ENCODE measurements at places on chromosomes 3 and 15. TPM values are rescaled to one million over a fixed set of nuclear protein-coding genes. Genes with fewer than 3 reads are reported as not detected.
A peak's percentile ranks its signal among the peaks of the same experiment; 100 is the strongest.

Gene DUOXA1
- total RNA-seq: not detected

Gene SENP7
- 84.0 TPM for total RNA-seq

DNA sequence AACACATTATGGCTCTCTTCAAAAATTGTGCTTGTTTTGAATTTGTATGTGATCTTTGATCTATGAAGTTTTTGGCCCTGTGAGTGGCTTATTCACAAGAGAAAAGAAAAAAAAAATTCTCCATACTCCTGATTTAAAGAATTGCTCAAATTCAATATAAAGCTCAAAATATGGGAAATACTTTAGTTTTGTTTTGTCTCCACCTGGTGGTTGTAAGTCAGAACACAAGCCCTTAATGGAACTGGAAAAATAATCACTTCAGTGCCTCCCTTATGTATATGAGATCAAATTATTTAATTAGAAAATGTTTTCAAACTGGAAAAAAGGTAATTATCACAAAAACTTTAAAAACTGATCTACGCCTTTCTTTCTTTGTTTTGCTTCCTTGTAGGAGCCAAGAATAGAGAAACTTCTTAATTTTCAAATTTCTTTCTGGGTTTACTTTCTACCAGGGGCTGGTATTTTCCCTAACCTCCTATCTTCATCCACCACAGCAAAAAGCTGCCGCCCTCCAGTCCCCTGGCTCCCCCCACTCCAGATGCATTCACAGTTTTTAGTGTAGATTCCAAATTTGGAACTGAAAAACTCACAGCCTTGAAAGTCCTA is 50.6 kb downstream of the SERP1 start:
- H3K36me3 ChIP-seq: no peaks in the 10 kb centered on the region
- no peaks in the 10 kb centered on the region for H3K4me1 ChIP-seq
- peak; percentile 43 for DNase-seq
- H3K27me3 ChIP-seq: no peaks in the 10 kb centered on the region
- no peak overlapping the region for H3K4me3 ChIP-seq

Gene PCLAF
- total RNA-seq: 9.4 TPM

- H3K36me3 ChIP-seq: no peaks in the 10 kb centered on the region
- no peak overlapping the region for H3K27ac ChIP-seq
- no peak overlapping the region for H3K4me3 ChIP-seq
- DNase-seq: no peak
- no peaks in the 10 kb centered on the region for H3K27me3 ChIP-seq
These were observed 132.9 kb downstream of the KCNMB2 start for GRCh38 chr3:178669022-178669601.

Gene CD276
- total RNA-seq: 35.7 TPM

GRCh38 chr15:70306081-70306480 is 208.4 kb upstream of the TLE3 start:
- no peak overlapping the region for H3K27ac ChIP-seq
- H3K27me3 ChIP-seq: no peaks in the 10 kb centered on the region
- no peaks in the 10 kb centered on the region for H3K36me3 ChIP-seq

- no peak overlapping the region for H3K4me3 ChIP-seq
- no peak overlapping the region for H3K27ac ChIP-seq
- H3K36me3 ChIP-seq: no peaks in the 10 kb centered on the region
These were observed 5.1 kb downstream of the PLSCR1 start for GRCh38 chr3:146539315-146539714.

Gene ENTPD3
- 3.5 TPM for total RNA-seq

Gene TGM5
- total RNA-seq: 0.10 TPM

DNA sequence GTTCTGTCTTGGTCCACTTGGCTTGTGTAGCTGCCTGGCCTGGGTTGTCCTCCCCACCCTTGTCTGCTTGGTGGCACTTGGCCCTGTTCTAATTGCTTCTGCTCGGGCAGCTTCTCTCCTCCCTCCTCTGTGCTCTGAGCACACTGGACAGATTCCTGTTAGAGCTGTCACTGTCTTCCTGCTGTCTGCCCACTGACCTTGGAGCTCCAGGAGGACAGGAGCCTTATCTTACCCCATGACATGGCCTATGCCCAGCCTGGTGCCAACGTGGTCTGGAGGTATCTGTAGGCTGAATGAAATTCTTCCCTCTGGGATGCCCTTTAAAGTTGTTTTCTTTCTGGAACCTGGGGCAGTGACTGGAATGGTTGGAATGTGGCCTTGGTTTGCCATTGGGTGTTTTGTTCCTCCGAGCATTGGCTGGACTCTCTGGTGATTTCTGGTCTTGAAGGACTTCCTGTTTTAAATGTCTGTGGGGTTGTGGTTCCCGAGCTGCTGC is 94.1 kb downstream of the FAM43A start:
- H3K4me1 ChIP-seq: peaks cover 10% of the 10 kb centered on the region
- no peaks in the 10 kb centered on the region for H3K27me3 ChIP-seq
- DNase-seq: no peak

DNA sequence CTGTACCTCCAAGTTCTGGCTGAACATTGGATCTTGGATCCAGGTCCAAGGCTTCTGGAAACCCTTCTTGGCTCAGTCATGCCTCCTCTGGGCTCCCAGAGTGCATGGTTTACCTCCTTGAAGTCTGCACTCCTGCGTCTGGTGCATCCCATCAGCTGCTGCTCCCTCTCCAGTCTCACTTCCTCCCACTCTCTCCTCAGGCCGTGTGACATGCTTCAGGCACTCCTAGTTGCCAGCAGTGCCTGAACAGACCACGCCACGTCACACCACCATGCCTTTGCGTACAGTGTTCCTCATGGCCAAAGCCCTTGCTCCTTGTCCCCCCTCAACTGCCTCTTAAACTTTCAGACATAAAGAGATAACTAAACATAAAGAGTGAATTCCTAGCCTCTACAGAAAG is 5.7 kb downstream of the GPR27 start:
- peaks cover 15% of the 10 kb centered on the region for H3K27me3 ChIP-seq
- no peaks in the 10 kb centered on the region for H3K36me3 ChIP-seq
- H3K4me3 ChIP-seq: no peak overlapping the region
- DNase-seq: no peak
- no peak overlapping the region for H3K27ac ChIP-seq
- peaks cover 4% of the 10 kb centered on the region for H3K4me1 ChIP-seq
